Memory B cell (primary cell): ENCODE measurements at places on chromosomes 3 and 15.

- DNase-seq = no peak
These were observed 30.1 kb downstream of the GOLGB1 start for GRCh38 chr3:121719423-121719822.

- DNase-seq = no peak
These were observed 30.3 kb downstream of the TCF12 start for GRCh38 chr15:56948764-56949101.

DNA sequence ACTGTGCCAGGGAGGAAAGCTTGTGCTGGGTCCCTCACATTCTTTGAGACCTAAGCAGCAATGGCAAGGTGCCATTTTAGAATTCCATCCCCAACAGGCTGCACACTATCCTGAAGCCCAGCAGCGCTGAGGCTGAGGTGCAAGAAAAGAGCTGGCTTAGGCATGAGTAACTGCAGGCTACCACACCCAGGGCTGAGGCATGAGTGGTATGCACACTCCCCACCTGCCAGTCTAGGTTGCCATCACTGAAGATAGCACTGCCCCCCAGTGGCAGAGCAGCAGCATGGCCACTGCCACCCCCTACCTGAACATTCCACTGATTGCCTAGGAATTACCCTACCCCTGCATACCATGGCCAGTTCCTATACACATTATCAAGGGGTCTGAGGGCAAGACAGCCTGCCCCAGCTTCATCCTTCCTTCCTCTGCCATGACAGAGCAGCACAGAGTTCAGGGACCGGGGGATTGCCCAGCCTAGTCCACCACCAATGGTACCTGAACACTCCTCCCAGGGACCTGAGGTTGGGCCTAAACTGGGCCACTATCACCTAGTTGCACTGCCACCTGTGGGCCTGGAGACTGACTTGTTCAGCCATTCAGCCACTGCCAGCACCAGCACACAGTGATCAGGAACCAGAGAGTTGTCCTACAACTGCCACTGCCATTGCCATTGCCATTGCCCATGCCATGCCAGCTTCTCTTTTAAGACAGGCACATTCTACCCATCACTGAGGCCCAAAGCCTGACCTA is 129.8 kb downstream of the SATB1 start:
- peak; percentile 2 for DNase-seq

- no peak for DNase-seq
These were observed 103.4 kb downstream of the GSK3B start for GRCh38 chr3:119990888-119991287.
